Esophagus squamous epithelium (tissue), 5 donors: ENCODE measurements at places on chromosomes 5 and 9. TPM values are rescaled to one million over a fixed set of nuclear protein-coding genes. Genes with fewer than 3 reads are reported as not detected.

Gene LCP2
- 3.9 TPM for total RNA-seq

DNA sequence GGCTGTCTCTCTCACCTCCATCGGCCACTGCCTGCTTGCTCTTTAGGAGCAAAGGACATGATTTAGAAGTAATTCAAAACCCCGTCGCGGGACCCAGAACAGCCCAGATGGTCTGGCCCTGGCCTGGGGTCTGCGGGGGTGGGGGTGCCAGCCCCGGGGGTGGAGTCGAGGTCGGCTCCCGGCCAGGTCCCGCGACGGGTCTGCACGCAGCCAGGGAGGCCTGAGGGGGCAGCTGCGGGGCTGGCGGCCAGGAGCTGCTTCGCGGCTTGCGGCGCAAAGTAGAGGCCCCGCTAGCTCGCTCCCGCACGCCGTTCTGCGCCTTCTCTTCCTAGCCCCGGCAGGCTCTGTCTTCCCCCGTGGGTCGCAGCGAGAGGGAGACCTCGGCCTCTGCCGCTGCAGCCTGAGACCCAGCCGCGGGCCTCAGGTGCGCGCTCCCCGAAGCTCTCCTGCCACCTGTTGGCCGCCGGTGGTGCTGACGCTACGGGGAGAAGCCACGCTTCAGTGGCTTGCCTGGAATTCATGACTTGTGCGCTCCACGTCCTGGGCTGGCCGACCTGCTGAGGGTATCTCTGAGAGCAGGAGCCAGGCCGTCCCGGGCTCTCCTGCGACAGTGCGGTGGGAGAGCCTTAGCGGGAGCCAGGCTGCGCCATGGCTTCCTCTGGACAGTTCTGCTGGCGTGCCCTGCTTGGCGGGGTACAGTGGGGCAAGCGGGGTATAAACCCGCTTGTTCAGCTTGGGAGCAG is 157.2 kb upstream of the PITX1 start:
- H3K36me3 ChIP-seq = no peaks in the 10 kb centered on the region
- DNase-seq = no peak
- peaks cover 12% of the 10 kb centered on the region for H3K4me1 ChIP-seq
- H3K27ac ChIP-seq = peak overlapping the region; percentile 94

DNA sequence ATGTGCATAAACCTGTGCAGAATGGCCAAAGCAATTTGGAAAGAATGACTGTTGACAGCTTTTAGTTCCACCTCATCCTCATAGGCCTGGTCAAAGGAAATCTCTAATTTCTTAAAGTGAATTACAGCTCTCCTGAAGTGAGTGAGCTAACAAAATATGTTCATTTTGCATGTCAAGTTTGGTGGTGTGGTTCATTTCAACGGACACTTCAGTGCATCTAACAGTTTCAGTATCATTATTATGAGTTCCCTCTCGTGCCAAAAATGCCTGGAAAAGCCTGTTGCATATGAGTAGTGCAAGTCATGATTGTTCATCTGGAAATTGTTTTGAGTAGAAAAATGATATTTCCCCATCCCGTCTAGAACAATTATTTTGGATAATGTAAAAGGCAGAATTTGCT is 53.2 kb upstream of the HMHB1 start:
- H3K4me1 ChIP-seq = no peaks in the 10 kb centered on the region
- H3K27ac ChIP-seq = no peak overlapping the region
- no peak for DNase-seq
- no peak overlapping the region for H3K4me3 ChIP-seq
- no peaks in the 10 kb centered on the region for H3K27me3 ChIP-seq
- no peaks in the 10 kb centered on the region for H3K36me3 ChIP-seq

DNA sequence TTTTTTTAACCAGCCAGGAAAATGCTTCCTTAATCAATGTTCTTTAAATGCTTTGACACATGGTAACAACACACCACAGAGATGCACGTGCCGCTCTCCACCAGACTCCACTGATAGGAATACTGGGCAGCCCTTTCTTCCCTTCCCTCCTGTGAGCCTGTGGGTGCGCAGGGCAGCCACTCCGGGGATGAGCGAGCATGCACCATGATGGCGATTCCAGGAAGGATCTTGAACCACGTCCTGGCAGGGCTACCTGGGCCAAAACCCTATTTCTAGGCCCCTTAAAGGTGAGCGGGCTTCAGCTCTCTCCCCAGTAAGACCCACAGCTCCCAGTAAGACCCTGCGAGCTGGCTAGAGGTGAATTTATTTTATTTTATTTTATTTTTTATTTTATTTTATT is 128.2 kb downstream of the MVB12B start:
- no peak overlapping the region for H3K4me3 ChIP-seq
- peaks cover 27% of the 10 kb centered on the region for H3K36me3 ChIP-seq
- H3K27ac ChIP-seq = no peak overlapping the region

Gene HTR1A
- not detected for total RNA-seq

Gene MARCHF3
- 2.9 TPM for total RNA-seq

GRCh38 chr5:38316544-38317224 is 58.3 kb downstream of the EGFLAM start:
- H3K36me3 ChIP-seq = no peaks in the 10 kb centered on the region
- no peak overlapping the region for H3K27ac ChIP-seq
- no peaks in the 10 kb centered on the region for H3K4me1 ChIP-seq

DNA sequence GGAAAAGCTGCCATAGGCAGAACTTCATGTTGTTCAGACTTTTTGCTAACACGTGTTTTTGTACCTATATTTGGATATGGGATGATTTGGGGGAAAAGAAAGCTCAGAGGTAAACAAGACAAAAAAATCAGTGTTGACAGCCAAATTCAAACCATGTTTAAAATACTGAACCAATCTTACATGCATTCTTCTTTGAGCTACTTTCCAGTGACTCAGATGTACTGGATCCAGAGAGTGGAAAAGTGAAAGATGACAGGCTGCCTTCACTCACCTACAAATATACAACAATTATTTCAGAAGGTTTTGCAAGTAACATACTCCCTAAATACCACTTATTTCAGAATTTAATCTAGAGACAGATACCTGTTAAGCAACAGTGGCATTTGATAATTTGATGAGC is 165.7 kb downstream of the MPDZ start:
- H3K4me1 ChIP-seq = no peaks in the 10 kb centered on the region
- H3K4me3 ChIP-seq = no peak overlapping the region
- H3K36me3 ChIP-seq = peaks cover 9% of the 10 kb centered on the region
- H3K27me3 ChIP-seq = no peaks in the 10 kb centered on the region
- no peak overlapping the region for H3K27ac ChIP-seq

Gene DOCK2
- total RNA-seq = 14.5 TPM

DNA sequence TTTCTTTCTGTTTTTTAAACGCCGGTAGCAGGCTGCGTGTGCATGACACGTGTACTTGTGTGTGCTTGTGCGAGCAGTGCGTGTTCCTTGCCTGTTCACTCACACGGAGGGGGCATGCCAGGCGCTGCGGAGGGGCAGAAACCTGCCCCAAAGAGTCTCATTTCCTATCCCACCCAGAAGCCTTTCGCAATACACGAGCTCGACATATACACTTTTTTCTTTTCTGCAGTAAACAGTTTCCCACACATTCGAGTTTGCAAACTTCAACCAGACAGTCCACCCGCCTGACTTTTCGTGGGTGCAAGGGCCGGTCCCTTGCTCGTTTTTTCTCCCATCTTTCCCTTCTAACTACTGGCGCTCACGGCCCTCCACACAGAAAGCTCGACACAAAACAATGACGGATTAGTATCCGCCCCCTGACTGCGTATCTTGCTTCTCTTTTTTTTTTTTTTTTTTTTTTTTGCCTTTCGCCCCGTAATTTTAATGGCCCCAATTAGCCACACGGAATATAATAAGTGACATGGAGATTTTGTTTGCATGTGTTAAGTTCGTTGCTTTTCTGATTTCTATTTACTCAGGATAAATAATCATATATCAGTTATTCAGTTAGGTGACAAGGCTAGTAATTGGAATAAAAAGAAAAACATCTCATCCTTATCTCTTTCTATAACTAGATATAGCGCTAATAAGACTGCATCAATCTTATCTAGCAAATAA is 5.3 kb upstream of the OTP start:
- no peak overlapping the region for H3K4me3 ChIP-seq
- H3K4me1 ChIP-seq = peaks cover 11% of the 10 kb centered on the region
- no peak for DNase-seq
- H3K36me3 ChIP-seq = no peaks in the 10 kb centered on the region
- no peak overlapping the region for H3K27ac ChIP-seq

Gene PCDHGB2
- 2.9 TPM for total RNA-seq

- H3K27ac ChIP-seq = peak overlapping the region; percentile 93
- H3K4me3 ChIP-seq = peak overlapping the region; percentile 93
- H3K4me1 ChIP-seq = peaks cover 30% of the 10 kb centered on the region
- no peaks in the 10 kb centered on the region for H3K27me3 ChIP-seq
Observed at GRCh38 chr5:122774519-122774860, 390 bp upstream of the SNX2 start.

GRCh38 chr9:84140535-84141101 is 160.0 kb downstream of the RMI1 start:
- H3K27me3 ChIP-seq = no peaks in the 10 kb centered on the region
- peak overlapping the region; percentile 62 for H3K27ac ChIP-seq
- no peaks in the 10 kb centered on the region for H3K36me3 ChIP-seq
- H3K4me3 ChIP-seq = peak overlapping the region; percentile 22
- H3K4me1 ChIP-seq = peaks cover 9% of the 10 kb centered on the region

GRCh38 chr5:78320401-78320800 is 25.9 kb upstream of the AP3B1 start:
- no peaks in the 10 kb centered on the region for H3K36me3 ChIP-seq
- DNase-seq = no peak
- H3K4me3 ChIP-seq = no peak overlapping the region

- peaks cover 18% of the 10 kb centered on the region for H3K4me1 ChIP-seq
- DNase-seq = no peak
- H3K4me3 ChIP-seq = no peak overlapping the region
- H3K27me3 ChIP-seq = no peaks in the 10 kb centered on the region
- peak overlapping the region; percentile 47 for H3K27ac ChIP-seq
- H3K36me3 ChIP-seq = no peaks in the 10 kb centered on the region
Observed at GRCh38 chr9:109967651-109968642, 187.9 kb downstream of the PALM2AKAP2 start.

Gene PHF19
- total RNA-seq = 12.8 TPM

DNA sequence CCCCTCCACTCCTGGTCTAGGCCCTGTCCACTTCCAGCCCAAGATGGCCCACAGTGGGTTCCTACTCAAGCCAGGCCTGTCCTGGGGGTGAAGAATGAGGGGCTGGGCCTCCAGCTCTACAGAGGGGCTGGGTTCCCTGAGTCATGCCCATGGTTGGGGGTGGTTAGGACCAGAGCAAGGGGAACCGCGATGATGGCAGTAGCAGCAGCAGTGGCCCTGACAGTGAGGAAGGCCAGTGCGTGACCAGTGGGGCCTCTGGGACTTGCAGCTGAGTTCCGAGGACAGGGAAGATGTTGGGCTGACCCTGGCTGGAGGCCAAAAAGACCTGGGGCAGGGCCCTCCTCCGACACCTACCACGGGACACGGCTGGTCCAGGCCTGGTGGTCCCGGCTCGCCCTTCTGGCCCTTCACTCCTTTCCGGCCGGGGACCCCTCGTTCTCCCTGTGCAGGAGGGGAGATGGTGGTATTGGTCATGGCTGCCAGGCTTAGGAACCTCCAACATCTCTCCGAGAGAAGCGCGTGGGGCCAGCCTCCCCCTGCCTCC is 9.2 kb upstream of the PHYKPL start:
- H3K36me3 ChIP-seq = no peaks in the 10 kb centered on the region
- H3K27me3 ChIP-seq = peaks cover 12% of the 10 kb centered on the region
- H3K27ac ChIP-seq = no peak overlapping the region
- no peak overlapping the region for H3K4me3 ChIP-seq
- DNase-seq = no peak

Gene RIOK2
- 16.3 TPM for total RNA-seq

Gene RAB3C
- total RNA-seq = 0.09 TPM
